HEK293T (cell line): ENCODE measurements at places on chromosomes 6 and 20.

- no peak for DNase-seq
Observed at GRCh38 chr20:58550275-58551059, 35.3 kb upstream of the APCDD1L start.

DNA sequence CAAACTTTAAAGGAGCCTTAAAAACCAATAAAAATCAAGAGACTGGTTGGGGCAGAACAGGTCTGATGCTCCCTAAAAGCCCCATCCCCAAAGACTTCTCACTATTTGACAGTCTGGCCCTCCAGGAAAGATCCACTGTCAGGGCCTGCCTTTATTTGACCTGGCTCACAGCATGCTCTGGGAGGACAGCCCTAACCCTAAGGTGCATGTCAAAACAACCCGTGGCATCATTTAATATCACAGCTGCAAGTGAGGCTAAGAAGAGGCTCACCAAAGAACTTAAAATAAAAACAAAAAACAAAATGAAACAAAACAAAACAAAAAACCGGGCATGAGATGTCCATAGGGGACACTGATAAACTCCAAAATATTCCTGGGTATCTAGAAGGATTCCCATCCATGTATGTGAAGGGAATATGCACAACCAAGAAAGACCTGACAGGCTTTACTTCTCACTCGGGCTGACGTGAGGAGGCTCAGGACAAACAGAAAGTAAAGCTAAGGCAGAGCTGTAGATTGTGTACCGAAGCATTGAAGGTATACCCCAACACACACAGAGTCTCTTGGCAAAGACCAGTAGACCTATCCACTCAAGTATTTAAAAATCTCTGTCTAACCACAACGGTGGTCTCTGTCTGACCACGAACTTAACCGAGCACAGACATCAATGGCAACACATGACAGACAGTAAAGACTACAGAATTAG is 57.3 kb downstream of the AHI1 start:
- no peak for DNase-seq

DNA sequence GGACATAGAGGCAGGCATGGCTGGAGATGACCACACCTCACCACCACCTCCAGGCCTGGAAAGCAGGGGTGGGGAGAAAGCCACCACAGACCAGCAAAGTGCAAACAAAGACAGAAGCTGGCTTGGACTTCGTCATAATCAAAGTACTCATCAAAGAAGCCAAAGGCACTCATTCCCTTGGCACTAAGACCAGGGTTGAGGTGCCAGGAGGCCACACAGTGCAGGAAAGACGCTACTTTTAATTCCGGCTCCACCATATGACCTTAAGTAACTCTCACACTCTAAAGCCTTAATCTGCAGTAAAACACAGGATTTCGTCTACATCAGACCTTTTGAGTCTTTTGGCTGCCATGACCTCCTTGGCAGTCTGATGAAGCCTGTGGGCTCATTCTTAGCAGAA is 123.1 kb downstream of the HIVEP2 start:
- no peak for DNase-seq

GRCh38 chr20:44692932-44693480 is 22.2 kb upstream of the CCN5 start:
- DNase-seq: no peak

GRCh38 chr20:61099806-61100205 is 152.3 kb upstream of the CDH4 start:
- DNase-seq: no peak

- no peak for DNase-seq
Observed at GRCh38 chr20:48592107-48592940, 235.5 kb downstream of the PREX1 start.

DNA sequence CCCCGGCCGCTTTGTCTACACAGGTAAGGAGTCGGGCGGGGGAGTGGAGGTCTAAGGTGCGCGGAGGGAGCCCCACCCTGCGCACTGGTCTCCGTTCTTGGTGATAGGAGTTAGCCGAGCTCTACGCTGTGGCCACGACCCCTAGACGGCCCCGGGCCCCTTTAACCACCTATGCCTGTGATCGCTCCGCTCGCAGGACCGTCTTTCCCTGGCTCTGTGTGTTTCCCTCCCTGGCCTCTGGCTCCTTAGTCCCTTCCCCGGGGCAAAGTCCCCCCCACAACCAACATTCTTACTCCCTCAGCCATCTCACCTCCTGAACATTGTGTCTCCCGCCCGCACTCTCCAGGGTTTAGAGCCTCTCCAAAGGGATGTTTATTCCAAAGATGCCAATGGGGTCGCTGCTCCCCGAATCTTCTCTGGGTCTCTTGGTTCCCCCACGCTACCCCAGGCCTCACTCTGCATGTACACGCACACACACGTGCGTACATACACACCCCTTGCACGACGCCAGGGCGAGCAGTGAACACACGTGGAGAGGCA is 50.4 kb downstream of the CPXM1 start:
- DNase-seq: no peak

GRCh38 chr20:2300420-2300819 is 4.6 kb downstream of the TGM3 start:
- no peak for DNase-seq

- no peak for DNase-seq
Observed at GRCh38 chr6:103675807-103676406, 1183.8 kb downstream of the HACE1 start.

DNA sequence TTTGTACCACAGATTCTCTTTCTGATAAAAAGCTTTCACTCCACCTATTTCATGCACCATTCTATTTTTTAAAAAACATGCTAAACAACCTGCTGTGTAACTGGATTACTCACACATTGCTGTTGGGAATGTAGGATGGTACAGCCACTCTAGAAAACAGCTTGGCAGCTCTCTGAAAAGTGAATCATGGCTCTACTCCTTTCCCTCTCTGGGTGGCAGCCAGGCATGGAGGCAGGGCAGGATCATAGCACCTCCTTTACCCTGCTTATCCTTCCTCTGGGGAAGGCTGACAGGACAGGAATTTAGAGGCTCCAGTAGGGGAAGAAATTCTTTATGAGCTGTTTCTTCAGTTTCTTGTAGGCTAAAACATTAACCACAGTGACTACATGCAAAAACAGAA is 6.7 kb upstream of the VNN2 start:
- DNase-seq: no peak
